ENCODE measurements at places on chromosomes 6 and 20. TPM values are rescaled to one million over a fixed set of nuclear protein-coding genes. Genes with fewer than 3 reads are reported as not detected.

DNA sequence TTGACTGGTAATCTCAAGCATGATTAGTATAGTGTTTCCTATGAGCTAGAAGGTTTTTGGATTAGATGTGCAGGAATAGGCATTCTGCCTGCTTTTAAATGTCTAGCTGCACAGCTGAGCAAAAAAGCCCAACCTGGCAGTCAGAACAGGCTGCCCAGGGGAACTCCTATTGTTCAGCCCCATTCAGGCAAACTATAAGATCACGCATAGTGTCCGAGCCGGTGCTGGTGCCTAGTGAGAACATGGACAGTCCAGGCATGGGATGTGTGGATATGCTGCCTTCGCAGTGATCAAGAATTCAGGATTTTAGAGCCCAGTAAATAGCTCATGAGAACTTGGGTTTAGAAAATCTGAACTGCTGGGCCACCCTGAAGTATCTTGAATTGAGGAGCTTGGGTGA is 348.8 kb downstream of the UTRN start:
- DNase-seq: no peak

GRCh38 chr6:50128420-50129005 is 78.8 kb upstream of the DEFB112 start:
- no peak for DNase-seq

DNA sequence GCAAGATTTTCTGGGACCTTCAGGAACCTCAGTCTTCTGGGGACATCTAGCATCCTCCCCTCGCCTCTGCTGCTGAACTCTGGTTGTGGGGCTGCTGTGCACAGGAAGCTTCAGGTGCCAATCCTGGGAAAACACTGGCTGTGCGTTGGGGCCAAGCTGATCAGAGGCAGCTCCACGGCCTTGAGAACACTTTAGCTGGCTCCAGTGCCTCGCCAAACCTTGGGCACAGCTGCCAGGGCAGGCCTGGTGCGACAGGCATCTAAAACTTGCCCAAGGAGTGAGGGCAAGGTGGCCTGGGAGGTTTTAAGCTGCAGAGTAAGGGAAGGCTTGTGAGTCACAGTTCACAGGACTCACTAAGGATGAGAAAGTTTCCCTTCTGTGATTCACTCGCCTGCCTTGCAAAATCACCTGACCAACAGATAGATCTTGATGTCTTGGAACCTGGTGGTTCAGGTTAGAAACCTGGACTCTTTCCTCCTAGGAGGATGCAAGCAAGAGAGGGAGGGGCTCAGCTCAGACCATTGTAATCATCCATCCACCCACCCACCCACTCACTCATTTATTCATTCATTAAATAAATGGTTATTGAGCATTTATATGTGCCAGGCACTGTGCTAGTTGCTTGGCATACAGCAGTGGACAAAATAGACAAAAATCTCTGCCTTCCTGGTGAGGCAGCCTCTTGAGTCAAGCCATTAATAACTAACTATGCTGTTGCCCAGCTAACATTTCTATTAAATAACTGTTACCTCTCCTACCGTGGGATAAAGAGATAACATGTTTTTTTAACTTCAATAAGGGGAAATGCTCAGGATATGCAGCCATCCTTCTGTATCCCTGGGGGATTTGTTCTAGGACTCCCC is 2.5 kb upstream of the SPATS1 start:
- no peak for DNase-seq

Gene SPATS1
- not detected for polyA plus RNA-seq

Gene DPPA5
- polyA plus RNA-seq: 0.22 TPM

Gene FUCA2
- 68.2 TPM for polyA plus RNA-seq
